ENCODE measurements at places on chromosomes 13 and 19. TPM values are rescaled to one million over a fixed set of nuclear protein-coding genes. Genes with fewer than 3 reads are reported as not detected.

CACNG7 gene
- total RNA-seq, result not detected

- no peak for DNase-seq
Measured at GRCh38 chr19:23776507-23777205, 18.0 kb upstream of the ZNF681 start.

DNA sequence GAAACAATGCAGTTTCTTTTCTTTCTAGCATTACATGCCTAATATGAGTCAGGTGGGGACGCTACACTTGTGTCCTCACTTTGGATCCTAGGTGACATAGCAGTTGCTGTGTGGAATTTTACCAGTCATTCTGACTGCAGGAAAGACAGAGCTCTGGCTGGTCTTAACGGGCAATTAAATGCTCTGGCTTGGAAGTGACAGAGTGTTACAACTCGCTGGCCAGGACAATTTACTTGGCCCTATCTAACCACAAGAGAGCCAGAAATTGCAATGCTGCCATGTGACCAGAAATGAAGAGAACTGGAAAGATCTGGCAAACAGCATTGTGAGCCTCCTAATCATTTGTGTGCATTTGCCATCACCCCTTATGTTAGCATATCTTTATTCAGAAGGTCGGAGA lies 351.1 kb downstream of the DCT start:
- DNase-seq, result peak; percentile 40

GRCh38 chr19:51592521-51592920 lies 21.4 kb downstream of the ZNF175 start:
- no peak for DNase-seq

DNA sequence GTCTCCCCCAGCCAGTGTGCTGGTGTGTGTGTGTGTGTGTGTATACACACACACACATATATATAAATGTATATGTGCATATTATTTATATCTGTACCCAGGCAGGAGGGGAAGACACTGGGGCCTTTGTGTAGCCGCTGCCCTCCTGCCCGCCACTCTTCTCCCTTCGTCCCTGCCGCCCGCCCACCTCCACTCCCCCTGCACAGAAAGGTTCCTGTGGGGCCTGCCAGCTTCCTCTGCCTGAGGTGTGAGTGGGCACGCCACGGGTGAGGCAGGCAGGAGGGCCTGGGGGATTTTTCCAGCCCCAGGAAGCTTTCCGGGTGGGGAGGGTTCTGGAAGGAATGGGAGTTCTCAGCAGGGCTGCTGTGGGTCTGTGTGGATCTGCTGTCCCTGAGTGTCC lies 6.9 kb downstream of the IRF2BP1 start:
- no peak for DNase-seq

DNA sequence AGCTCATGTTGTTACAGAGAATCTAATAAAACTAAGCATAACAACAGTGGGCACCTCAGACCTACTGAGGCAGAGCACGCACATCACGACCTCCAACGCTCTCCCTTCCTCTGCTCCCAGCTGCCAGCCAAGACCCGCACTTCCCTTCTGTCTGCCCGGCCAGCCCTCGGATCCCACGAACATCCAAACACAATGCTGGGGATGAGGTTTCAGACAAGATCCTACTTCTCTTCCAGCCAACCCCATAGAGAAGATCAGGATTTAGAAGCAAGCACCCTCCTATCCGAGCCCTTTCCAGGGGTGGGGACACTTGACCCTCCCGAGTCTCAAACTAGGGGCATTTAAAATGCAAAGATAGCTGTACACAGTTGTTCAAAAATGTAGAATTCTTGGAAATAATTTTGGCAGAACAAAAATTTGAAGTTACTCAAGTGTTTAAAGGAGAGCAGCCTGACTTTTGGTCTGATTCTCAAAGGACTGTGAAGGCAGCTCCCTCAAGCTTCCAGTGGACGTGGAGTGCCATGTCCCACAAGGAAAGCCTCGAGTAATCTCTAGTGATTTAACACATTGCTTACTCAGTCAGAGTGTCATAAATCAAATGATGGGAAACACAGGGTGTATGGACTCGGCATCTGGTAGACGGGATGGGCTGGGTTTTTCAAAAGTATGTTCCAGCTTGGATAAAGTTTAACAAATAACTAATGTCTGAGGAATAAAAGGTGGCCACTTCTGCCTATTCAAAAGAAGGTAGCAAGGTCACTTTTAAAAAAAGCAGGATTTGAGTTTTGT lies 32.8 kb downstream of the ANKRD10 start:
- DNase-seq, result no peak

ZNF665 gene
- 1.6 TPM for total RNA-seq

DNA sequence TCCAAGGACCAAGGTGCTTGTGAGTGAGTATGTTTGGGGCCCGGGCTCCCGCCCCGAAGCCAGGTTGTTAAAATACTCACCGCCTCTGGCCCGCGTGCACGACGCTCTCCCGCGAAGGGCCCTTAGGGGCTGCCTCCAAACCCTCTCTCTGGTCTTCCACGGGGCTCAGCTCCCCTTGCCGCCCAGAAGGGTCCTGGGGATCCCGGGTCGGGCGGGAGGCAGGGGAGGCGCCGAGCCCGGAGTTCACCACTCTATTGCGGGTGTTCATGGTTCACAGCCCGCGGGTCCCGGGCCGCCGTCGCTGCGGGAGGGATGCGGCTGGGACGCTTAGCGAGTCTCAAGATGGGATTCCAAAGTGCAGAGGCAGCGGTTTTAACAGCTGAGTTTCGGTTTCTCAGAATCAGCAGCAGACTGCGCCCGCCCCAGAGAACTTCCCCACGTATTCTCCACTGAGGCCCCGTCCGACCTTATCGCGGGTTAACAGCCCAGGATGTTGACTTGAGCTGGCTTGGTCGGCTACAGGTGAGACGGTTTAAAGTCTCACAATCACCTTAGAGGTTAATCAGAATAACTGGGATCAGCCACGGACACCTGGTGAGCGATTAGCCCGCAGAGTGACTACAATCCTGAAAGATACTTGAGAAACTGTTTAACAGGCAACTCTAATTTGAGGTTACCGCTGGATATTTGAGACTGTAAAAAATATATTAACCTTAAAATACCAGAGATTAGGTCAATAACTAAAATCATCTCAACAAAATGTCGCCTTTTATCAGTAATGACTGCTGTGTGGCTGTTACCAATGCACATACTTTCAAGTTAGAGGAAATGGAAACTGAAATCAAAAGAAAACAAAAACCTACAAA lies at the start of gene EPSTI1:
TSS of gene EPSTI1 (minus strand) at position 344 of the 866 bp plus-strand sequence. CDS start at position 268, 76 bp downstream.
- DNase-seq, result peak; percentile 68

- no peak for DNase-seq
Measured at GRCh38 chr19:56980906-56981305, 138.9 kb upstream of the USP29 start.

CYP4F8 gene
- not detected for total RNA-seq

GRCh38 chr13:113597391-113598080 lies 13.0 kb downstream of the TFDP1 start:
- DNase-seq, result no peak

DNA sequence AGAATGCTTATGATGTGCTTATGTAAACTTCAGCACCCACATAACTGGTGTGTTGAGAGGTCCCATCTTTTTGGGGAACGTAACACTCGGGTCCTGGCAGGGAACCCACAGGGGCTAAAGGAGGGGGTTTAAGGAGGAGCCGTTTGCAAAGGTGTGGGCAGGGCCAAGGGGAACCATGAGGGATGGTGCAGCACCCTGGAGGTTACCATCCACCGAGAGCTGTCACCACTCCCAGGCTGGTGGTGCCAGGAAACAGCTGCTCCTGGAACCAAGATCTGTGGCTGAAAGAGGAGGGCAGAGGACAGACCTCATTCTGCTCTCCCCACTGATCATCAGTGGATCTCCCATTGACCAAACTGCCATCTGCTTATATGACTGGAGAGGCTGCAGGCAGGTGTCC lies 23.2 kb upstream of the CYP4F8 start:
- no peak for DNase-seq

- no peak for DNase-seq
Measured at GRCh38 chr13:44484562-44485138, 91.5 kb downstream of the TSC22D1 start.

- peak; percentile 88 for DNase-seq
Measured at GRCh38 chr19:13163609-13164342, 13.6 kb downstream of the IER2 start.

- DNase-seq, result no peak
Measured at GRCh38 chr13:73286942-73287620, 228.3 kb downstream of the KLF5 start.

DNA sequence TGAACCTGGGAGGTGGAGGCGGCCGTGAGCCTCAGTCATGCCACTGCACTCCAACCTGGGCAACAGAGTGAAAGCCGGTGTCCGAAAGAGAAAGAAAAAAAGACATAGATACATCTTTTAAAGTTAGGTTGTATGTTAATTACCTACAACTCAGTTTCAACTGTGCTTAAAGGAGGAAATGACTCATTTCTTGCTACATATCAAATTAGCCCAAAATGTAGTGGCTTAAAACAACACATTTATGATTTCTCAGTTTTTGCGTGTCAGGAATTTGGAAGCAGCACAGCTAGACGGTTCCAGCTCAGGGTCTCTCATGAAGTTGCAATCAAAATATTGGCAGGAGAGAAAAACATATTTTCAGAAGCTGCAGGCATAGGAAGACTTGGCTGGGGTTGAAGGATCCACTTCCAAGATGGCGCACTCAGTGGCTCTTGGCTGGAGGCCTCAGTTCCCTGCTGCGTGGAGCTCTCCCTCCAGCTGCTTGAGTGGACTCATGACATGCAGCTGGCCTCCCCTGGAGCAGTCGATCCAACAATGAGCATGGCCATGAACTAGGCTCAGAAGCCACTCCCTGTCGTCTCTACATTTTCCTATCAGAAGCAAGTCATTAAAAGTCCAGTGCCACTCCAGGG lies 7.1 kb downstream of the LDLR start:
- DNase-seq, result peak; percentile 90

- DNase-seq, result peak; percentile 65
Measured at GRCh38 chr13:112722433-112723263, 32.8 kb downstream of the ATP11A start.

DNA sequence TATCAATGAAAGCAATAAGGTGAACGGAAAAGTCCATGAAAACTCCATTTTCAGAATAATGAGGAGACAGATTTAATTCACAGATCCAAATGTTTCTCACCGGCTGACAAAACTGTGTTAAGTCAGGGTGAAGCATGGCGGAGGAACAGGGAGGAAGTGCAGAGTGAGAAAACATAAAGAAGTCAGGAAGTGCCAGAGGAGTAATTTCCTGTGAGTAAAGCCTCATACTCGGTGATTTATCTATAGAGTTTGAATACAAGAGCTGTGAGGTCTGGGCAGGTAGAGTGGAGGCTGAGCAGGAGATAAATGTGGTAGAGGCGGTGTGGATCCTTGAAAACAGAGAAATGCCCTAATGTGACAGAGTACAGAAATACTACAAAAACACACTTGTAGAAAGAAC lies 11.4 kb downstream of the CARD8 start:
- no peak for DNase-seq

C19orf38 gene
- total RNA-seq, result 0.39 TPM

DNAJC15 gene
- total RNA-seq, result 30.3 TPM

DNA sequence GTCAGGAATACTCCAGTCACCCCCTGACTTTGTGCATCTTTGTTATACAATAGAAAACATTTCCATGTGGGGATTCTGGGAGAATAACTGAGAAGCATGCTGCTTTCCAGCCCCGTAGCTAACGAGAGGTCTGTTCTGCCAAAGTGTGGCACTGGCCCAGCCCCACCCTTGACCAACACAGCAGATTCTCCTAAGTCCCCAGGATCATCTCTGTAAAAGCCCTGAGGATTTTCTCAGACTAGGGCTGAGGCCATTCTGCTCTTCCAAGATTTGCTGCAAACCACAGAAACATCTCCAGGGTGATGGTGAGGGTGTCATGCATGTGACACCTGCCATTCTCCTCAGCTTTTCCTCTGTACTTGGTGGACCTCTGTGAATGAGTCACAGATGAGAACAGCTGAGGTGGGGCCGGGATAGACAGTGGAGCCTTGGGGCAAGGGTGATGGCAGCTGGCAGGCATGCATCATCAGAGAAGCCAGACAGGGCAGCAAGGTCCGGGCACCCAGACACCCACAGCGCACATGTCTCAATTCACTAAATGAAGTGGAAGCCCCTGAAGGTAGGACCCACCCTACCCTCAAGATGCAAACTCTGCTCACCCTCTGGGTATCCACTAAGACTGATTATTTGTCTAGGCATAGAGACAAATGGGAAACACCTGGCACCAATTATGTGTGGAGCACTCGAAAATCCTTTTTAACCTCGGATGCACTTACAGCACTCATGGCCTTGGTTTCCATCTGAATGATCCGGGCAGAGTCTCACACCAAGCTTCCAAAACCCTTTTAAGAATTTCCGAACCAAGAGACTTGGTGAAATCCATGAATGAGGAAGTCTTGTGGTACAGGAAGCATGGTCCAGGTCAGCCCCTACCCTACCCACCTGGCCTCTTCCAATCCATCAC lies 20.1 kb upstream of the DOCK9 start:
- DNase-seq, result no peak

RPL36 gene
- 468 TPM for total RNA-seq

DNA sequence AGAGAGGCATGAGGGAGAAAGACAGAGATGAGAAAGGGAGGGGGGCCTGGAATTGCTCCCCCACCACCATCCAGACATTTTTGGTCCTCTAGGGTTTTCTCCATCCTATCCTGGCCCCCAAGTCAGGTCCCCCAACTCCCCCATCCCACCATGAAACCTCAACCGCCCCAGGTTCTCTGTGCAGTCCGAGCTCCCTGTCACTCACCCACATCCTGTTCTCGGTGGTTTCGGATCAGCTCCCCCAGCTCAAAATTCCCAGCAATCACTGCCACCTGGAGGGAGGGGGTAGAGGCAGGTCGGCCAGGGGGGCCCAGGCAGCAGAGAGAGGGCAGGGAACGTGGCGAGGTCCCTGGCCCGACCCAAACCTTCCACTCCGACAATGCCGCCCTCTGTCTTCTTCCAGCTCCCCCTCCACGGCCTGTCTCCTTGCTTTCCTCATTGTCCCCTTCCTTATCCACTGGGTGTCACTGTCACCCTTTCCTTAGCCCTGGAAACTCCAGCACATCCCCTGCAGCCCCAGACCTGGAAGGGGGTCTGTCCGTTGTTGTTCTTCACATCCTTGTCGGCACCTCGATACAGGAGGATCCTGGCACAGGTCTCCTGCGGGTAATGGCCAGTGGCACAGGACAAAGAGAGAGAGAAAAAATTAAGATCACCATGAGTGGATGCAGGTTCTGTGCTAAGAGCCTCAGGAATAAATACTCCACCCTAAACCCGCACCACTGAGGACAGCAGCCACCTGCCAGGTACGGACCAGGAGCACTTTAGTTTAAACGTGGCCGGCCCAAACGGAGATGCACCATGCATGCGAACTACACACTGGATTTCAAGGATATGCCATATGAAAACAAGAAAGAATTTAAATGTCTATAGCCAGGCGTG lies 15.4 kb downstream of the SHANK1 start:
- DNase-seq, result no peak

FGF14 gene
- 3.0 TPM for total RNA-seq

SLC25A41 gene
- 0.54 TPM for total RNA-seq

RASAL3 gene
- 2.5 TPM for total RNA-seq

GRCh38 chr19:16285769-16286498 lies 38.7 kb upstream of the KLF2 start:
- DNase-seq, result peak; percentile 79

DNA sequence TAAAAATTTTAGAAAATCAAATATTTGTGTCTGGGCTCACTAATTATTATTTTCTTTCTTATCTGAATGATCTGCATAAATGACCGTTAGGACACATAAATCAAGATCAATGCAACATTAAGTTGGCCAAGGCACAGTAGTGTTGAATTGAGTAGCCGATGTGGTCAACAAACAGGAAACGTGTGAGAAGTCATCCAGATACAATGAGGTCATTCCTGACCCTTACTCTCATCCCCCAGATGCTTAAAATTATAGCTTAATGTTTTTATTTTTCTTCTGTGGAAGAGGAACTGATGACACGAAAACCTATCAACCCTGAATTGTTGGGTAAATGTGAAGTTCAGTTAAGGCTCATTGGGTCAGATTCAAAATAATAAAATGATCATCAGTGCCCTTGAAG lies 222.9 kb downstream of the RFC3 start:
- DNase-seq, result no peak

- no peak for DNase-seq
Measured at GRCh38 chr13:61247149-61247936, 168.3 kb downstream of the PCDH20 start.

All from right cardiac atrium (tissue), 5 donors.